Left renal pelvis (tissue), 4 donors: ENCODE measurements at places on chromosomes 11 and 22. TPM values are rescaled to one million over a fixed set of nuclear protein-coding genes. Genes with fewer than 3 reads are reported as not detected.

DNA sequence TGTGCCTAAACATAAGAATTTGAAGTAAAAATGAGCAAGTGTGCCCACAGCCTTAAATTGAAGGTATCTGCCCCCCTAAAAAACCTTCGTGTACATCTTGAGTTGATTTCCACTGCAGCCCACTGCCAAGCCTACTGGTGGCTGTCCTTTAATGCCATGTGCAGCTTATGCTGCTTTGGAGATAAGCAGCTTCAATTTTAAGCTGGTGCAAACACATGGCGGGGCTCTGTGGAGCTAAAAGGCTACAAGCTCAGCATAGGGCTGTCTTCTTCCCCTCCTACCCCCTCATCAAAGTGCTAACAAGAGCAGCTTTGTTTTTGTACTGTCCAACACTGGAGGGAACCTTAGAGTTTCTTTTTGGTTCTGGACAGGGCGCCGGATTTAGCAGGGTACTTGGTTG, 128.5 kb upstream of the LMO1 start:
- DNase-seq = no peak

- no peak for DNase-seq
Observed at GRCh38 chr11:34558211-34558610, 44.6 kb upstream of the ELF5 start.

DNA sequence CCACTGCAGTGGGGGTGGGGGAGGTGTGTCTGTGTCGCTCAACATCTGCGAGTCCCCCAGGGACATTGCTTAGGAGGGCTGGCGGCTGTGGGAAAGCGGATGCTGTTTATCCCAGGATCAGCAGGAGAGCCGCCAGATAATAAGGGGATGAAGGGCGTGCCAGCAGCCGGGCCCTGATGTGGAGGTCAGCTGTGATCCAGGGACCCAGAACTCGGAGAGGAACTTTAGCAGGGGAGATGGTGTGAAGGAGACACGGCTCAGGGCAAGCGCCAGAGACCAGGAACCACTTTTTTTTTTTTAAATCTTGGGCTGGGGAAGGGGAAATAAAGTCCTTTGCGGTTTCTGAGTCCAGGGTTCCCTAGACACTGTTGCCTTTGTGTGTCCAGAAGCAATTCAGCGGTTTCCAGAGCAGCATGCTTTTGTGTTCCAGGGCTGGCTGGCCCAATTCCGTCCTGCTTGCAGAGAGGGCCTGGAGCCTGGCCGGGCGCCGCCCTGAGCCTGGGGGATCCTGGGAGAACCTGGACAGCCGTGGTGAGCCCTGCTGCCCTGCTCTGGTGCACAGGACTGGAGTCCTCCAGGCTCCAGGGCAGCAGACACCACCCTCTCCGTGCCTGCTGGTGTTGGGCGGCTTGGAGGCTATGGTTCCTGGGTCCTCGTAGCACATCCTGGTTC, at the start of gene GRAMD4:
TSS of gene GRAMD4 (plus strand) at position 557 of the 672 bp plus-strand sequence. CDS start 6,414 bp downstream, outside the sequence.
- DNase-seq = no peak

CD3D gene
- 0.47 TPM for polyA plus RNA-seq

GRCh38 chr11:44186321-44186930, 90.9 kb downstream of the EXT2 start:
- no peak for DNase-seq

MOB2 gene
- 30.4 TPM for polyA plus RNA-seq

GRCh38 chr11:46305295-46305694, 27.8 kb downstream of the CREB3L1 start:
- DNase-seq = no peak

APOA1 gene
- 54.3 TPM for polyA plus RNA-seq

DNA sequence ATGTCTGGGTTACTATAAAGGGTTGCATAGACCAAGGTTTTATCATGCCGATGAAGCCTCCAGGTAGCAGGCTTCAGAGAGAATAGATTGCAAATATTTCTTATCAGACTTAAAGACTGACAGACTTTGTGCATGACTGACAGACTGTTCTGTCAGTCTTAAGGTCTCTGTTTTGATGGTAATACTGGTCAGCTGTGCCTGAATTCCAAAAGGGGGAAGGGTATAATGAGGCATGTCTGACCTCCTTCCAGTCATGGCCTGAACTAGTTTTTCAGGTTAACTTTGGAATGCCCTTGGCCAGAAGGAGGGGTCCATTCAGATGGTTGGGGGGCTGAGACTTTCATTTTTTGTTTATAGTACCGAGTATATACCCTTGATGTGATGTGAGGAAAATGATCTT, 4.7 kb upstream of the KCTD14 start:
- no peak for DNase-seq
